ENCODE measurements at places on chromosomes 2 and 18.

- DNase-seq, result no peak
Measured at GRCh38 chr2:86393521-86394491, 47.4 kb upstream of the KDM3A start.

DNA sequence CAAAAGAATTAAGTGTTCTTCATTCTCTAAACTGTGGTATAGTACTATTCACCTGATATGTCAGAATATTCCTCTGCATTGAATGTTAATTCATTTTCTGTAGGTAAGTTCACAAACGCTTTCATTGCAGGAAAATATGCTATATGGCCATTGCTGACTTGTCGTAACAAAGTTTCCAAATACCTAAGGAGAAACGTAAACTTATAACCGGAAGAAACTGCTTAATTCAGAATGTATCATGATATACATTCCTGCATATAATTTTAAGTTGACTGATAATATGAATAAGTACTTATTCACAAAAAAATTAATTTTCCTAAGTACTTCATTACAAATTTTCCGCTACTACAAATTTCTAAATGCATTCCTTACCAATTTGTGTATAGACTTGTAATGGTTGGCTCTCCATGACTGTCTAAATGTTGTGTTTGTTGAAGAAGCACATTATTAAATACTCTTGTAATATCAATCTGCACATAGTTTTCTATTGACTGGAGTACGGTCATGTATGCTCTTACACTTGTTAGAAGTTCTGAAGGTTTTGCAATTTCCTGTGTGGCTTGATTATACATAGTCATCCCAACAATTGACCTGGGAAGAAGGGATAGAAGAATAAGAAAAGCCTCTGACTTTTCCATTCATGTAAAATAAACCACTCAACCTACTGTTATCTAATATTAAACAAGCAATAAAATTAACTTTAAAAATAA, 85.4 kb downstream of the NCKAP1 start:
- DNase-seq, result no peak

- no peak for DNase-seq
Measured at GRCh38 chr2:116452651-116453050, 1361.8 kb upstream of the DDX18 start.

GRCh38 chr2:205484215-205484614, 198.1 kb upstream of the NRP2 start:
- no peak for DNase-seq

DNA sequence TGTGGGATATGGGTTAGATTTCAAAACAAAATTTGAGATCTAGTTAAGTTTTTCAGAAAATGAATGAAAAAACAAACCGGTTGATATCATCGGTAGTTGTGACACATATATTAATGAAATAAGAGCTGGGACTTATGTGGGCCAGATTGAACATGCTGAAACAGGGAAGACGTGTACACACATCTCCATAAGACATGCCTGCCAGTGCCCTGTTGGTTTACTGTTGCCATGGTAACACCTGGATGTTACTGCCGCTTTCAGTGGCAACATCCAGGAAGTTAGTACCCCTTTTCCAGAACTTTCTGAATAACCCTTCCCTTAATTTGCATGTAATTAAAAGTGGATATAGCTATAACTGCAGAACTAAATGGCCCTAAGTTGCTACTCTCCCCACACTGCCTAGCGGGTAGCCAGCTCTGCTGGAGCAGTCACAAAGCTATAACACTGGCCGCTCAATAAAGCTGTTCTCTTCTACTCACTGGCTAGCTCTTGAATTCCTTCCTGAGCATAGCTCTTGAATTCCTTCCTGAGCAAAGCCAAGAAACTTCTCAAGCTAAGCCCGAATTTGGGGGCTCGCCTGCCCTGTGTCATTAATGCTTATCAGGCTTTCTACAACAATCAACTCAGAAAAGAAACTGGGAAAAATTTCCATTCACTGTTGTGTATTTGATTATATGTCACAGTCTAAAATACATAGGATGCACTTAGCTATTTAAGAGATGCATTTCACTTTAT, 776.3 kb upstream of the CDH7 start:
- no peak for DNase-seq

- DNase-seq, result no peak
Measured at GRCh38 chr2:4762951-4763376, 929.2 kb upstream of the SOX11 start.

DNA sequence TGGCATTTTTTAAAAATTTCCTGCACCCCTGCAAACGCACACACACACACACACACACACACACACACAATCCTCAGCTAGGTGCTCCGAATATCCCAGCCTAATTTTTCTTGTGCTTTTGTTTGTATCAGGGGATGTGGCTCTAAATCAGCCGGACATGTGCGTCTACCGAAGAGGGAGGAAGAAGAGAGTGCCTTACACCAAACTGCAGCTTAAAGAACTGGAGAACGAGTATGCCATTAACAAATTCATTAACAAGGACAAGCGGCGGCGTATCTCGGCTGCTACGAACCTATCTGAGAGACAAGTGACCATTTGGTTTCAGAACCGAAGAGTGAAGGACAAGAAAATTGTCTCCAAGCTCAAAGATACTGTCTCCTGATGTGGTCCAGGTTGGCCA, 1.8 kb downstream of the HOXD13 start:
- DNase-seq, result no peak

GRCh38 chr2:42196403-42197267, 27.5 kb downstream of the EML4 start:
- DNase-seq, result no peak

DNA sequence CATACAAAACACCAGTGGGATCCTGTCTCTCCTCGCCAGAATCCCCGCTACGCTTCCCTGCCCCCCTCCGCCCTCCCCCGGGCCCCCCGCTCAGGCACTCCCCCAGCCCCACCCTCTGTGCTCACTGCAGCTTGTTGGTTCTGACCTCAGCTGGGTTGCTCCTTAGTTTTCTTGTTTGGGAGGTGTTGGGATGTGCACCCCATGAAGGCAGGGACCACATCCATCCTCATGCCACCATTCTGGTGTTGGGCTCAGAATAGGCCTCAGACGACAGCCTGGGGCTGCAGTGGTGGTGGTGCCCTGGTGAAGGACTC, 4.6 kb downstream of the SNED1 start:
- no peak for DNase-seq

DNA sequence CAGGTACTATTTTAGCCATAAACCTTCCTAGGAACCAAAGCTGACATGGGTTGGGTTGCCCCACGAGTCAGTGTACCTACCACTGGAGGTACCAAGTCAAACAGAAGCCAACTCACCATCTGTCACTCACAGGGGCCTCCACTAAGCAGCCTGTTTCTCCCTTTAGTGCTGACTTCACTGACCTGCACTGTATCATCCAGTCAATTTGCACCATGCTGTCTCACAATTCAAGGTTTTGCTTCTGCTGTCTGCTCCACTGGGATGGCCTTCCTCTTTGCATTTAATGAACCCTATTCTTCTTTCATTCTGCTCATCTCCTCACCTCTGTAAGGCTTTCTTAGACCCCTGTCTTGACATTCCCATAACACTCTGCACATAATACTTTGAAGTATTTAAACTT, 47.2 kb downstream of the EIF2AK3 start:
- no peak for DNase-seq

DNA sequence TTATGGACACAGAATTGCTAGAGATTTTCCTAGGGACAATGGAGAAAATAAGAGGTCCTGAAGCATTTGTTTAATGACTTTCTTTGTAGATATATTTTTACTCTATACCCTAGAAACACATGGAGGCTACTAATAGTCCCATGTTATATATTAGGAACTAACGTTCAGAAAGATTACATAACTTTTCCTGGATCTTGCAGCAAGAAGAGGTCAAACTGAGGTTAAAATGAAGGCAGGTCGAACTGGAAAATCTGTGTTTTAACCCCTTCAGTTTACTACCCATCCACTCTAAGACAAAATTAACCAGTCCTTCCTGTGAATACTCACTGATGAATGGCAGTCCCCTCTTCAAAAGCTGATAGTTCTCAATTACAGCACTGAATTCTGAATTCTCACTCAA, 1415.8 kb upstream of the CELF4 start:
- DNase-seq, result no peak

DNA sequence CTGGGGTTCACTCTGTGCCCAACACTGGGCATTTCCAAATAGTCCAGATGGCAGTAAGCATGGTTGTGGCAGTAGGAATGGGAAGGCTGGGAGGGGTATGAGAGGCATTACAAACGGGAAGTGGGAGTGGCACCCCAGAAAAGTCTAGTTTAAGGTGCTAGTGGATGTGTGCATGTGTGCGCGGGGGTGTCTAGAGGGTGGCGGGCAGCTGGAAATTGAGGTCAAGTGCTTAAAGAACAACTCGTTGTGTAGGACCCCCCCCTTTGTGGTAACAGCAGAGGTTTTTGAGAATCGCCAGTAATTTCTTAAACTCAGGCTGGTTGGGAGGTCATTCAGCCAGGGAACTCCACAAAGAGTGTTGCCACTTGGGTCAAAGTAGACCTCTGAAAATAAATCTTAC, 69.9 kb downstream of the RHBDD1 start:
- no peak for DNase-seq

DNA sequence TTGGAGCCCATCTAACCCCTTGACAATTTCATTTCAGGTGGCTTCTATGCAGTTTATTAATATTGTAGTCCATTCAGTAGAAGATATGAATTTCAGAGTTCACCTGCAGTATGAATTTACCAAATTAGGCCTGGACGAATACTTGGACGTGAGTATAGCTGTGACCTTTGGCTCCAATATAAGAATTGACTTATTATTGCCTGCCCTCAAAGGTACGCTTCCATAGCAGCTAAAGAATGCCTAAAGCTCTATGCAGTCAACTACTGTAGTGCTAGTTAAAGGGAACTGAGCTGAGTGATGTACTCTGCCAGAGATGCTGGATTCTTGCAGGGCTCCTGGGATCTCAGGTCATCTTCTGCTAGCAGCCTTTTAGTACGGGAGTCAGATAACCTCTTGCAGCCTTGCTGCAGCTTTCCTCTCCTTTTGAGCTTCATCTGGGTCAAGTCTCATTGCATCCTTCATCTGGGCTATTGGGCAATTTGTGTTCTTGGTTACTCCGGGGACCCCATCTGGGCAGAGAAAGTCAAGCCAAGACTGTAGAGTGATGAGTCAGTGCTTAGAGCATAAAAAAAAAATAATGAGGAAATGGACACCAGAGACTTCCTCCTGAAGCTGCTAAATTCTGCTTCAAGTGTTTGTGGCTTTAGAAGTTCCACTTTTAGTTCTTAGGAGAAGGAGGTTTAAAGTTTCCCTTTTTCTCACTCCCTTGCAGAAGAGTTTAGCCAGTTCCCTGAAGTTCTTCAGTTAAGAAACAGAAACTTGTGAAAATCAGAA, 105.6 kb downstream of the PRPF40A start:
- DNase-seq, result no peak

DNA sequence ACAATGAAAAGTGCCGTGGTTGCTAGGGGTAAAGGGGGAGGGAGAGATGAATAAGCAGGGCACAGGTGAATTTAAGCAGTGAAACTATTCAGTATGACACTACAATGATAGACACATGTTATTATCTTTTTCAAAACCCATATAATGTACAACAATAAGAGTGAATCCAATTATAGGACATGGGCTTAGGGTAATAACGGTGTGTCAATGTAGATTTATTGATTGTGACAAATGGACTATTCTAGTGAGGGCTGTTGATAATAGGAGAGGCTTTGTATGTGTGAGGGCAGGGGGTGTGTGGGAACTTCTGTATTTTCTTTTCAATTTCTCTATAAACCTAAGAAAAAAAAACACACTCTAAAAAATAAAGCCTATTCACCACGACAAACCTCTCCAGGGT, 223.8 kb downstream of the RIT2 start:
- DNase-seq, result no peak

DNA sequence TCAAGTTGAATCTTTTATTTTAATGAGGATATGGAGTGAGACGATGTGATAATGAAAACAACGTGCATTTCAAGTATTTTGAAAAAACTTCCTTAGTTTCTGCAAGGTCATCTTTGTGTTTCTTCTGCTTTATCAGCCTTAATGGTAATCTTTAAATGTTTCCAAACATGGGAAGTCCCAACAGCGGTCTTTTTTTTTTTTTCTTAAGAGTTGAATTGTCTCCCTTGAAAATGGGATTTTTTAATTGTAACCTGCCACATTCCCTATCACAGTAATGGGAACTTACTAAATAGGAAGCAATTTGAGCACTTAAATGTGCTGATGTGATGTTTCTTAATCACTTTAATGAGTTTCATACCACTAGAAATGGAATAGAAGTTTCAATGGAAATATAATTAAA, 45.8 kb downstream of the ATIC start:
- DNase-seq, result no peak

DNA sequence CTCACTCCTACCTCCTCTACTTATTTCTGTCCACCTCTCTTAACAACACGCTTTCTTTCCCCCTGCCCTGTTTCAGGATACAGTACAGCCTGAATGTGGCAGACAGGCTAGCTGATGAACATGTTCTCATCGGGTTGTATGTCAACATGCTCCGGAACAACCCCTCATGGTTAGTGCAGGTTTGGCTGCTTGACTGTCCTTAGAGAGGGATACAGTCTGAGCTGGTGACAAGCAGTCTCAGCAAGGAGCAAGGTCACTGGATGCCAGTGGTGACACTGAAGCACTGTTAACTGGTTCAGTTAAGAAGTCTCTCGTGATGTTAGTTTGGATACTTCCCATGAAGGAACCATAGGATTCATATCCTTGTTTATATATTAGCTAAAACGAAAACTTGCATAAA, 128.6 kb downstream of the DTNA start:
- no peak for DNase-seq

DNA sequence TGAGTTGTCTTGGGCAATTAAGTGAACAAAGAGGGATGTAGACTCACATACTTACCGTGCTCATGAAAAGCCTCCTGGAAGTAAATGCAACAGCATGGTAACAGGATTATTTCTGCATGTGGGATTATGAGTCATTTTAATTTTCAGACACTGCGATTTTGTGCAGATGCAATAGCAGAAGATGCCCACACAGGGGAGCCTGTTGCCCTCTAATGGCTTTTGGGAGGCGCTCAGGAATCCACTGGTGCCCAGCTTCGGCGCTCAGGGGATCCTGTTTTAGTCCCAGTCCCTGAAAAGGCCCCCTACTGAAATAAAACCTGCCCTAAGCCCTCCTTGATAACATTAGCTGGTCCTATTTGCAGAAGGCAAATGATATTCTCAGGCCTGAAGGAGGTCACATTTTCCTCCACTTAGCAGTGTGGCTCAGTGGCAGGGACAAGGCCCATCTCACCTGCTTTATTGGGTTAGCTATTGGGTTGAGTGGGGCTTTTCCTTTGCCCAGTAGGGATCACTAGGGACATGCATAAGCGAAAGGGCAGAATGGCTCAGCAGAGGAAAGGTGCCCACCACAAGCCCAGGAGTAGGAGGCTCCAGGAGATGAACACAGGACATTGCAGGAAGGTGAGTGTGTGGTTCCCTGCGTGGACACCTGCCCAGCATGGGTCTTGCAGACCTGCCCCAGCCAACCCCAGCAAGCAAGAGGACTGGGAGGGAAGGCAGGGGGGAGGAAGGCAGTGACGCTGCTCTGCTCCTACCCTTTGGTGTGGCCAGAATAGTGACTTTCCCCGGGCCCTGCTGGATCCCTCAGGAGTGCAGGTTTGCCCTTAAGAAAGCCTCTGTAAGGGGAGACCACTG, 26.5 kb upstream of the KCNS3 start:
- DNase-seq, result no peak

DNA sequence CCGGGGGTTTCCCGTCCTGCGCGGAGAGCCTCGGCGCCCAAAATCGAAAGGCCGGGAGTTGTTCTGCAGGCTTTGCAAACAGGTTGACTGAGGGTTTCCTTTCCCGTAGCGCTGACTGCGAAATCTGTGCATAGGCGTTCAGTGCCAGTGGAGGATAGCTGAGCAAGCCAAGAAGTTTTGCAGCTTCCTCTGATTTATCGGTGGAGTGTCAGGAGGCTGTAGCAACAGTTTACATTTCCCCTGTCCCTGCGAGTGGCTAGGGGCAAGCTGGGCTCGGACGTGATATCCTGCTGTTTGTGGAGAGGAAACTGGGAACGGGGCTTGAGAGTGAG, 694 bp downstream of the THSD7B start:
- DNase-seq, result no peak

Measured in activated naive CD4-positive, alpha-beta T cell treated with Interleukin-2 at 50 U/mL for 16 hours (primary cell).